Activated naive CD4-positive, alpha-beta T cell treated with anti-CD3 and anti-CD28 coated beads for 36 hours (primary cell): ENCODE measurements at places on chromosomes 6 and 20. TPM values are rescaled to one million over a fixed set of nuclear protein-coding genes. Genes with fewer than 3 reads are reported as not detected.

GRCh38 chr20:53154540-53154939 lies 182.4 kb downstream of the TSHZ2 start:
- peak; percentile 58 for DNase-seq

DNA sequence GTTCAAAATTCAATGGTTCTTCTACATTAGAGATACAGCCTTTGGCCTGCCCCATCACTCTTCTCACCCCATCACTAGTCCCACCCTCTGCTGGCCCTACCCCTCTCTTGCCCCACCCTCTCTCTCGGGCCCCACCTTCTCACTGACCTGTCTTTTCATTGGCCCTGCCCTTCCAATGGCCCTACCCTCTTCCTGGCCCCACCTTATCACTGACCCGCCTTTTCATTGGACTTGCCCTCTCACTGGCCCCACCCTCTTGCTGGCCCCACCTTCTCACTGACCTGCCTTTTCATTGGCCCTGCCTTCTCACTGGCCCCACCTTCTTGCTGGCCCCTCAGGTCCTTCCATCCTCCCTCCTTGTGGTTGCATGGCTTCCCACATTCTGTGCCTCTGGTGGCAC lies 107.2 kb upstream of the PLEKHG1 start:
- DNase-seq, result no peak

HCK gene
- not detected for total RNA-seq

DNA sequence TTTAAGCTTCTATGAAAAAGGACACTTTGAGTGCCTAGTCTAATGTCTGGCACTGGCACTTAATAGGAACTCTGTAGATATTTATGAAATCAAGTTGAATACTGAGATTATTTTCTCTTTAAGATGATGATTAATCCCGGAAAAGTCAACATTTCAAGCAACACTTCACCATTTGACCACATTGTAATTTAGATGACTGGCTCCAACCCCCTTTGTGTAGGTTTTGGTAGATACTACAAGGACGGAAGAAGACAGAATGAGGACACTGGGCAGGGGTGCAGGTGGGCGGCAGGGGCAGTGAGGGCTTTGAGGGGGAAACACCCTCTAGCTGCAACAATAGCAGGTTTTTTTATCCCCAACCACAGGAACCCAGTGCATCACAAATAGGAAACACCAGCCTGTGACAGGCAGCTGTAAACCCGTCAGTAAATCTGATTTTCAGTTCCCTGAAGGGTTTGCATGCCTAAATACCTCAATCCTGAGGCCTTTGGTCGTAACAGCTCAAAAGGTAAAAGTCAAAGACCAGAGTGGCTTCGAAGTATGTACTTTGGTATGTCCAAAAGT lies 4.6 kb downstream of the DTNBP1 start:
- no peak for DNase-seq

GRCh38 chr20:54337144-54337543 lies 129.3 kb downstream of the PFDN4 start:
- no peak for DNase-seq

DNA sequence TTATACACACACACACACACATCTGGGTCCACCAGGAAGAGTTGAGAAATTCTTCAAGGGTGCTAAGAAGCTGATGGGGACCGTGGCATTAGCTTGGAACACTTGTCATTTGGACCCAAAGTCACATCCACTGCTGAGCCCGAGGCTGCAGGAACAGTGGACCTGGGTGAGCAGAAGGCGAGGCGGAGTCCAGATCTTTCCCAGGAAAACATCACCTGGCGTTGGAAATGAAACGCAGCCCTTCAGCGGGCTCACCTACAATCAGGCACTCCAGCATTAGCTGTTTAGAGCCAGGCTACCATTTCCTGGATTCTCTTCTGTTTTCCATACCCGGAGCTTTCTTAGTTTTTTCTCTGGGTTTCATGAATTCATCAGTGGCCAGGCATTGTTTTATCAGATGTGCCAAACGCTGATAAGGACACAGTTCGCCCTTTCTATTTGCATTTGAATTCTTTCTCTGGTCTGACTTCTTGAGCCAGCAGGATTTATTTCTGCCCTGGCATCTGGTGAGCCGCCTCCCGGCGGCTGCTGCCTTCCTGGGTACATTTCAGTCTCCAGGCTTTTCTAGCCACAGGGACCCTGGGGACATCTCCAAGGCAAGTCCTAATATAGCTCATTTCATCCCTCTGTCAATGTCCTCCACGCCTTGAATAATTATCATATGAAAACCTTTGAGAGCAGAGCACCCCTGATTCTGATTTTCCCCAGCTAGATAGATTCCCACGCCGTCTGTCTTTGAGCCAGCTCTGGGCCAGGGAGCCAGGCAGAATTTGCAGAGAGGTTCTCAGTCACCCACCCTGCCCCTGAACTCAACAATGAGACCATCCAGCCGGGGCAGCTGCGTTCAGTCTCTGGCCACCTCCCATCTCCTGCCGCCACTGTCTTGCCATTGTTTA lies 170.9 kb downstream of the TTLL2 start:
- DNase-seq, result no peak

DNA sequence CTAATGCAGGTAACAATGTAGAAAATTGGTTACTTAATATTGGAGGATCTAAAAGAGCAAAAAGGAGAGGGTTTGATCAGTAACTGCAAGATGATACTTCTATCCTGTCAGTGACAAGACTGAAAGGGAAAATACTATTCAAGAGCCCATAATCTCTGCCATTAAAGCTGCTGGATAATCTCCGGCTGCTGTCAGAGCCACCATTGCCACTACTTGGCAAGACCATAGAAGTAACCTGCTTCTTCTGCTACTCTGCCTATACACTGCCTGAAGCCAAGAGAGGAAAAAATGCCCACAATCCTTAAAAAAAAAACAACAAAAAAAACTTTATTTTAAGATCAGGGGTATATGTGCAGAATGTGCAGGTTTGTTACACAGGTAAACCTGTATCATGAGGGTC lies 386.5 kb upstream of the ID4 start:
- no peak for DNase-seq

DNA sequence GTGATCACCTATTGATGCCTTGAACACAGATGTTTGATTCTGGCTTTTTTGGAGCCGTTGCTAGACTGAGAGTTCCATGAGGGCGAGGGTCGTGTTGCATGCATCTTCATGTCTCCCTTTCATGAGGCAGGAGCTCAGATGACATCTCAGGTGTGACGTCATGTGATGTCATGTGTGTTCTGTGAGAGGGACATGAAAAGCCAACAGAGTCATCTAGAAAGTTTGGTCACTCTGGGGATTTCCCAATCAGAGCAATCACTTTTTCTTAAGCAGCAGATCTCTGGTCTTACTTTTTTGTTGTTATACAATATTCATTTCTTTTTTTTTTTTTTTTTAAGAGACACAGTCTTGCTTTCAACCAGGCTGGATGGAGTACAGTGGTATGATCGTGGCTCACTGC lies 411.8 kb downstream of the PREX1 start:
- DNase-seq, result peak; percentile 10

DNA sequence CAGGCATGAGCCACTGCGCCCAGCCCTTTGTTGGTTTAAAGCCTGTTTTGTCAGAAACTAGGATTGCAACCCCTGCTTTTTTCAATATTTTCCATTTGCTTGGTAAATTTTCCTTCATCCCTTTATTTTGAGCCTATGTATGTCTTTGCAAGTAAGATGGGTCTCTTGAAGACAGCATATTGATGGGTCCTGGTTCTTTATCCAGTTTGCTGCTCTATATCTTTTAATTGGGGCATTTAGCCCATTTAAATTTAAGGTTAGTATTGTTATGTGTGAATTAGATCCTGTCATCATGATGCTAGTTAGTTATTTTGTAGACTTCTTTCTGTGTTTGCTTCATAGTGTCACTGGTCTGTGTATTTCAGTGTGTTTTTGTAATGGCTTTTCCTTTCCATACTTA lies 46.8 kb downstream of the ZC2HC1B start:
- DNase-seq, result no peak

GRCh38 chr6:156617376-156617775 lies 159.8 kb upstream of the ARID1B start:
- DNase-seq, result no peak

DNA sequence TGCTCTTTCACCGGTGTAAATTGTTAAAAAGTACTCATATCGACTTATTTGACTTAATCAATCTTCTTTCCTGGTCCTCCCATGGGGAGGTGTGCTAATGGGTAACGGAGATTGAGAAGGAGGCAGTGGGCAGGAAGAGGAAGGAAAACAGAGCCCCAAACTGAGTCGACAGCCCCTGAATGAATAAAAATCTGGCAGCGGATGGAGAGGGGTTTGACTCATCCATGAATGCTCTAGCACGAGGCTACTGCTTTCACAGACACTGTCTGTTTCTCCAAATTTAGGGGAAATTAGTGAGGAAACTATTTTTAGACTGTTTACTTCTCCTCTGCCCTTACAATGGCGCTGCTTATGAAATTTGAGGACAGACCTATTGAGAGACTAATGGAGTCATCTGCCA lies 142.2 kb upstream of the ATXN1 start:
- no peak for DNase-seq
